ENCODE measurements at places on chromosomes 5 and 9.

DNA sequence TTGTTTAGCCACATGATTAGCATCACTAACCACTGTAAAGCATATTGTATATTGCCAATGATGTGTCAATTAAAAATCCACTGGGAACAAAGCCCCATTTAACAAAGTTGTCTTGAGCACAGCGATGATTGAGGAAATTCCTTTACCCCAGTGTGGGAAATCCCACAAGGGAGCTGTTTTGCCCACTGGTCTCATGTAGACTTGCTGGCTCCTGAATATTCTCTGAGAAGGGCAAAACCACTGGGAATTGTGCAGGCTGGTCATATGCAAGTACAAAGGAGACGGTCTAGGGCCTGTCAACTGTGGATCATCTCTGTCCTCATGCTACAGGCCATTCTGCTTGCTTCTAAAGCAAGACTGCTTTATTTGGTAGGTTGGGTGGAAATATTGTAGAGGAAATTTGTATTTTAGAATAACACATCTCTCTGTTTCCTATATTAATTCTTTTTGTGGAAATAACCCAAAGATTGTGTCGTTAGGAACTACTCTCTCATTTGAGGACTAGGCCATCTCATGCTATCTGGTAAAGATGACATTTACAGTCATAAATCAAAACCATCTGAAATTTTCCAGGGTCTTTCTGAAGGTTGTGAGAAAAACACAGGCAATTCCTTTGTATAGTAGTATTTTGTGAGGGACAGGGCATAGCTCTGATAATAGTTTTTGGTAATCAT lies 60.2 kb downstream of the PARP8 start:
- no peak for DNase-seq

DNA sequence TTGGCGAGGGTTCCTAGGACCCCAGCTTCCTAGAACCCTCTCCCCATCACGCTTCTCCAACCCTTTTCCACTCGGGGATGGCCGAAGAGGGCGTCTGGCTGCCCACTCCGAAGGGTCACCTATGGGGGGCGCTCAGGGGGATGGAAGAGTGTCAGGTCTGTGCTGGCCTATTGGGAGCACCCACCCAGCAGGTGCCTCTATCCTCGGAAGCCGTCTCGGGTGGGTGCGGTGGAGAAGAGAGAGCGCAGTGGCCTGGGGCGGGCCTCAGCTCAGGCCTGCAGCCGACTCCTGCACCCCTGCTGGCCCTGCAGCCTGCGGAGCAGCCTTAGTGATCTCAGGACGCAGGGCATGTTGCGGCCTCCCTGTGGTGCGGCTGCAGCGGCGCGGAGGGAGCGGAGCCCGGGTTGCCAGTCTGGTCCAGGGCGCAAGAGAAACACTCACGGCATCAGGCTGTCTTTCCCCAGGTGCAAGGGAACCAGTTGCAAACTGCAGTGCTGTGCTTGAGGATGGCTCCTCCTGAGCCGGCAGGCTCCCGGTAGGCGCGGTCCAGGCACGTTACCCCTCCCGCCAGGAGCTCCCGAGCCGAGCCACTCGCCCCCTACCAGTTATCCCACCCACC lies 1.5 kb upstream of the IRX2 start:
- DNase-seq, result no peak

GRCh38 chr9:72808446-72808768 lies 144.4 kb downstream of the ALDH1A1 start:
- DNase-seq, result no peak

GRCh38 chr5:42848545-42848944 lies 36.9 kb upstream of the SELENOP start:
- DNase-seq, result no peak

GRCh38 chr5:74013222-74013621 lies 387.2 kb downstream of the ARHGEF28 start:
- no peak for DNase-seq

GRCh38 chr5:91025956-91026355 lies 357.2 kb downstream of the ARRDC3 start:
- DNase-seq, result no peak

GRCh38 chr9:113178087-113178486 lies 27.3 kb downstream of the SLC31A2 start:
- no peak for DNase-seq

- no peak for DNase-seq
These were observed 49.6 kb downstream of the EPB41L4B start for GRCh38 chr9:109270971-109271925.

DNA sequence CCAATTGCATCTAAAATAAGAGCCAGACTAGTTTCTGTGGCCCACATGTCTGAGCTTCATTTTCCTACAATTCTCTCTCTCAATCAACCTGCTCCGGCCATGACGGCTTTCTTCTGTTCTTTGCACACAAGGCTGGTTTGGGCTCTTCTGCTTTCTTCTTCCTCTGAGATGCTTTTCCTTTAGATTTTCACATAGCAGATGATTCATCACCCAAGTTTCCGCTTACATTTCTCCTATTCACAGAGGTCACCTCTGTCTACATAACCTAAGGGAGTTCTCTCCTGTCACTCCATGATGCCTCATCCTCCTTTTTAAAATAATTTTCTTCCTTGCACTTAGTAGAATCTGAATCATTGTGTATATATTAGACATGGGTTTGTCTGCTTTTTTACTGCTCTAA lies 334.6 kb upstream of the TUSC1 start:
- DNase-seq, result no peak

DNA sequence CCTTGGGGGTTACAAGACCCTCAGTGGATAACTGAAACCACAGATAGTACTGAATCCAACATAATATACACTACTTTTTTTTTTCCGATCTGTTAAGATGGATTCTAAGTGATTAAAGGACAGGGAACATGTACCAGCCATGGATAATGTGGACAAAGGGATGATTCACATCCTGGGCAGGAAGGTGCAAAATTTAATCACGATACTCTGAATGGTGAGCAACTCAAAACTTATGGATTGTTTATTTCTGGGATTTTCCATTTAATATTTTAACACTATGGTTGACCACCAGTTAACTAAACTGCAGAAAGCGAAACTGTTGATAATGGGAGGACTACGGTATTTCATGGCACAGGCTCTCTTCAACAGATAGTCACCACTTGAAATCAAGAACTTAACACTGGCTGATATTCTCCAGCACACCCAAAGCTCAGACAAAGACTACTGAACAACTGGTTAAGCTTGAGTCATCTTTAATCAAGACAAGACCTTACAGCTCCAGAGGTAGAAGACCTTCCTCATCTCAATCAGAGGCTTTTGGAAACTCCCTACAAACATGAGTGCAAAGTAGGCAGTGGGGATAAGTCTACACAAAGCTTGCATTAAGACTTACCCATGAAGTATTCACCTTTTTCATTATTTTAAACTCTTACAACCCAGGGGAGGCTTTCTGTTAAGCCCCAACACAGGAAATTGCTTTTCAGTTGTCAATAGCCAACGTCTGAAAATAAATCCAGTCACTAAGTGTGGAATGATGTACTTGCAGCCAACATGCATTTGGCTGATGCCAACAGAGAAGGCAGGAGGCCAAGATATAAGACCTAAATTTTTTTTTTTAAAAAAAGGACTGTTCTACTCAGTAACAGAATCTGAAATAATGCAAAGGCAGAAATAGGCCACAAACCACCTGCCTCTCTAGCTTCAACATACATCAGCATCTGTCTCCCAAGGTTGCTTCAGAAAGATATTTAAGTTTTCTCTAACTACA lies 78.7 kb downstream of the ELAVL2 start:
- DNase-seq, result no peak

DNA sequence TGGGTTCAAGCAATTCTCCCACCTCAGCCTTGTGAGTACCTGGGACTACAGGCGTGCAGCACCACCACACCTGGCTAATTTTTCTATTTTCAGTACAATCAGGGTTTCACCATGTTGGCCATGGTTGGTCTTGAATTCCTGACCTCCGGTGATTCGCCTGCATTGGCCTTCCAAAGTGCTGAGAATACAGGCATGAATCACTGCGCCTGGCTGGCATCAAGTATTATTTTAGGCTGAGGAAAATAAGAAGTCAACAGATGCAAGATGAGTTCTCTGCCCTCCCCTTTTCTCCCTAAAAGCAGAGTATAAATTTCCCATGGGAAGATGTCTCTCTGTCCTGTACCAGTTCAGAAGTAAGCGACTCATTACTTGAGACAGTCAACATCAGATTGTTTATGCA lies 71.5 kb downstream of the ELAVL2 start:
- no peak for DNase-seq

GRCh38 chr9:77040340-77040739 lies 20.9 kb downstream of the FOXB2 start:
- no peak for DNase-seq

DNA sequence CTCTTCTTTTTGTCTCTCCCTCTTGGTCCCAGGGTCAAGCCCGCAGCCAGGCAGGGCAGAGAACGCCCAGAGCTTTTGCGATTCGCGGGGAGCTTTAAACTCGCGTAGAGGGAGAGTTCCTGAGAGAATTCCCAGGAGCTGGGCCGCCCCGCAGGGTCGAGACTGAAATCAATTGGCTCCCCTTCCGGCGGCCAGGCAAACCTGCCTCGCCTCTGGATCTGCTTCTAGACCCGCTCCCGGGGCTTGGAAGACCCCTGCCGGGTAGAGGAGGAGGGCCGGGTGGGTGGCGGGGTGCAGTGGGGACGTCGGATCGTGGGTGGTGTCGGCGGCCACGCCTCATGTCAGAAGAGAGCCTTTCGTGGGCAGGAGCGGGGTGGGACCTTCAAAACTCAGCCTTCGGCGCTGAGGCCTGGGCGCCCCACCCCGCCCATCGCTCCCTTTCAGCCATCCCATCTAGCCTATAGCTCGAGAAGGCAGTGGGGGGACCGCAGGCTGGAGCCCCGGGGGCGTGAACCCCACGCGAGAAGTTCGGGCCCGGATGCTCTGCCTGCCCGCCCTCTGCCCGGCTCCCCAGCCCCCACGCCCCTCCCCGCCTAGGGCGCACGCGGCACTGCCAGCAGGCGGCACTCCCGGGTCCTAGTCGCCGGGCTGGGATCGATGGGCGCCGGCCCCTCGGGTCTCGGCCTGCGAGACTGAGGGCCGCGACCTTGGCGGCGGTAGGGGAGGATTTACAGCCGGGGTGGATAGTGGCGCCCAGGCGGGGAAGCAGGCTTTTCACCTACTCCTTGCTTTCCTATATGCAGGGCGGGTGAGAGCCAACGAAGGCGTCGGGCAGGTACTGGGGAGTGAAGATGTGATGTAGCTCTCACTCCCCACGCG lies 6.1 kb downstream of the PRDM6 start:
- no peak for DNase-seq
